ENCODE measurements at places on chromosomes 2 and 18.

- no peak for DNase-seq
Measured at GRCh38 chr18:7677424-7677823, 110.3 kb downstream of the PTPRM start.

GRCh38 chr2:19690429-19690828 lies 211.4 kb downstream of the TTC32 start:
- DNase-seq = no peak

- no peak for DNase-seq
Measured at GRCh38 chr18:62957885-62958472, 242.6 kb downstream of the PHLPP1 start.

GRCh38 chr2:217396586-217396985 lies 536.7 kb upstream of the TNP1 start:
- no peak for DNase-seq

GRCh38 chr2:141925511-141925910 lies 205.3 kb downstream of the LRP1B start:
- no peak for DNase-seq

GRCh38 chr18:59047321-59048047 lies 92.2 kb upstream of the SEC11C start:
- no peak for DNase-seq

GRCh38 chr18:75208155-75208835 lies 644 bp downstream of the PTGR3 start:
- peak; percentile 84 for DNase-seq

- no peak for DNase-seq
Measured at GRCh38 chr18:74624466-74624865, 26.8 kb downstream of the ZNF407 start.

DNA sequence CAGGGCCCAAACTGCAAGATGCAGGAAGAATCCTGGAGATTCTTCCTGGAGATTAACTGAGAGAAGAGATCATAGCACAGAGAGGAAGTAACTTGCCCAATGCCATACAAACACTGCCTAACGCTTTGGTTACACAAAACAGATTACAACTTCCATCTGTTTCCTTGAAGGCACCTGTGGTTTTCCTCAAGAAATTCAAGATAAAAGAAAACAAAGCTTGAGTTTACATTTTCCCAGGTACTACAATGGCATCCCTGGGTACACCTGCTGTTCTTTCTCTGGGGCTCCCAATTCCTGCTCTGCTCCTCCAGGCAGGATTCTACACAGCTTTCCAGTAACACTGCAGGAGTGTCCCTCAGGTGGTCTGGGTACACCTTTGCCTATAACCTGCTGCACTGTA lies 781.9 kb upstream of the ID2 start:
- no peak for DNase-seq

DNA sequence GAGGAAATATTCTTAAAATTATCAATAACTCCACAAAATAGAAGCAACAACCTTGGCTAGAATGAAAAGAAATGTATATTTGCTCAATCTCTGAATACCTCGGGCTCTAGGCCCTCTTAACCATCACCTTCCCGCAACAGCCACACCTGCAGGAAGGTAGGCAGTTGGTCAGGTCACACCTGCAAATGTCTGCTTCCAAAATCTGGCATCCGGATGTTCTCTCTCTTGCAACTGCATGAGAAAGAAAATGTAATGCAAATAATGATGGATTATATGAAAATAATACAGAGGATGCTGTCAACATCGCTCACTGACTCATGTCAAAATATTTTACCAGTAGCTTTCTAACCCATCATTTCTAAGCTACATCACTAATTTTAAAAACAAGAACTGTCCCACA lies 148.3 kb downstream of the SATB2 start:
- DNase-seq = no peak

GRCh38 chr2:165953306-165953654 lies 296 bp downstream of the TTC21B start:
- DNase-seq = no peak

GRCh38 chr2:163580757-163581156 lies 155.1 kb downstream of the FIGN start:
- DNase-seq = no peak

- no peak for DNase-seq
Measured at GRCh38 chr18:62186499-62186773, 420 bp downstream of the PIGN start.

GRCh38 chr2:166671235-166671634 lies 177.2 kb upstream of the SCN7A start:
- no peak for DNase-seq

GRCh38 chr18:76823161-76823538 lies 793 bp downstream of the ZNF236 start:
- DNase-seq = peak; percentile 73

- DNase-seq = no peak
Measured at GRCh38 chr2:523698-524270, 153.4 kb downstream of the TMEM18 start.

DNA sequence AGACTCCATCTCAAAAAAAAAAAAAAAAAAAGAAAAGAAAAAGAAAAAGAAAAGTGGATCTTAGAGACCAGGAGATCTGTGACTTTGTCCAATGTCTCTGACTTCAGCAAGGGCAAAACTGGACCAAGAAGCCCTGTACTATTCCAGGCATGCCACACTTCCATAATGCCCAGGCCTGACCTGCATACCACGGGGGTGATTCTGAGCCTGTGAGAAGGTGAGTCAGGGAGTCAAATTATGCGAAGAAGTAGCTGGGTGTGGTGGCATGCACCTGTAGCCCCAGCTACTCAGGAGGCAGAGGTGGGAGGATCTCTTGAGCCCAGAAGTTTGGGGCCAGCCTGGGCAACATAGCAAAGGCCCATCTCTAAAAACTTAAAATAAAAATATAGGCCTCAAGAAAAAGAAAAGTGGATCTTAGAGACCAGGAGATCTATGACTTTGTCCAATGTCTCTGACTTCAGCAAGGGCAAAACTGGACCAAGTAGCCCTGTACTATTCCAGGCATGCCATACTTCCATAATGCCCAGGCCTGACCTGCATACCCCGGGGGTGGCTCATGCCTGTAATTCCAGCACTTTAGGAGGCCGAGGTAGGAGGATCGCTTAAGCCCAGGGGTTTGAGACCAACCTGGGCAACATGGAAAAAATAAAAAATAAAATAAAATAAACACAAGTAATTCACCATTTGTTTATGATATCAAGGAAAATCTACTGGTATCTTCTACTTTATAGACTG lies 12.2 kb upstream of the PUM2 start:
- DNase-seq = no peak

GRCh38 chr2:135812907-135813511 lies 24.0 kb downstream of the LCT start:
- DNase-seq = no peak

GRCh38 chr2:64929333-64929732 lies 59.9 kb upstream of the SLC1A4 start:
- DNase-seq = no peak

- DNase-seq = no peak
Measured at GRCh38 chr2:205775097-205775877, 93.0 kb downstream of the NRP2 start.

DNA sequence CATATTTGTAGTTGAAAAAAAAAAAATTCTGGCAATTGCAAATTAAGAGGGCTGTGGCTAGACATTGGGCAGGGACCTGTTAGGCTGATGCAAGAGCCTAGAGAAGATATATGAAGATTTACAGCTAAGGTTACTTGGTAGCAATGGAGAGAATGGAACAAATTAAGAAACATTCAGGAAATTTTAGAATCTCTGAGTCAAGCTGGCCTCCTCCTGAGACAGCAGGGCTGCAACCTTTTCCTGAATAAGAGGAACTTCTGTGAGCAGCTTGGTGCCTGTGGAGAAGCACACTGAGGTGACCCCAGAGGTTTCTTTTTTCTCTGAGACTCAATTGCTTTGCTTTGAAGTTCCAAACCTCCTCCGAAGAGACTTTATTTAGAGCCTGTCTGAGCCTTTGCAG lies 118.6 kb upstream of the LRATD1 start:
- DNase-seq = no peak

DNA sequence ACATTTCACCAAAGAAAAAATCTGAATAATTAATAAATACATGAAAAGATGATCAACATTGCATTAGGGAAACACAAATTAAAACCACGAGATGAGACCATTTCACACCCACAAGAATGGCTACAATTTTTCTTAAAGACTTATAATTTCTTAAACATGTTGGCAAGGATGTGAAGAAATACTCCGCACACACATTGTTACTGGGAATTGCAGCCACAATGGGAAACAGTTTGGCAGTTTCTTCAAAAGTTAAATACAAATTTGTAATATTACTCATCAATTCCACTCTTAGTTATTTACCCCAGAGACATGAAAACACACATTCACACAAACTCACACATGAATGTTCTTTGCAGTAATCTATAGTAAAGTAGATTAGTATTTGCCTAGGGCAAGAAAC lies 363.3 kb upstream of the SMIM21 start:
- no peak for DNase-seq

GRCh38 chr2:30428348-30428662 lies 18.7 kb upstream of the LCLAT1 start:
- no peak for DNase-seq

- DNase-seq = no peak
Measured at GRCh38 chr2:44672431-44672830, 269.1 kb upstream of the SIX3 start.

DNA sequence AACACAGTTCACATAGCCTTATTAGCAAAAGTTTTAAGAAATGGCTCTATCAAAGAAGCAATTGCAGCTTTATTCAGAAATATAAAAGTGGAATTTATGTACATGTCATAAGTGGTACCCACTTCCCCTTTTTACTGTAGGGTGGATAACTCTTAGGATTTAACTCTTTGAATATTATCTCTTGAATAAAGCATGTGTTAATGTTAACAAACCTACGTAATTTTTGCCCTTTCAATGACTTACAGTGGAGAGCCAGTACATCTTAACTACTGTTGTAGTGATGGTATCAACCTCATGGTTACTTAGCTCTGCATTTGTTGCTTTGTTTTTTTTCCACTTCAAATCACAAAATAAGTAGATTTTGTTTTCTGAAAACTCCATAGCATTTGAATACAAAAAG lies 8.8 kb downstream of the NABP1 start:
- no peak for DNase-seq

DNA sequence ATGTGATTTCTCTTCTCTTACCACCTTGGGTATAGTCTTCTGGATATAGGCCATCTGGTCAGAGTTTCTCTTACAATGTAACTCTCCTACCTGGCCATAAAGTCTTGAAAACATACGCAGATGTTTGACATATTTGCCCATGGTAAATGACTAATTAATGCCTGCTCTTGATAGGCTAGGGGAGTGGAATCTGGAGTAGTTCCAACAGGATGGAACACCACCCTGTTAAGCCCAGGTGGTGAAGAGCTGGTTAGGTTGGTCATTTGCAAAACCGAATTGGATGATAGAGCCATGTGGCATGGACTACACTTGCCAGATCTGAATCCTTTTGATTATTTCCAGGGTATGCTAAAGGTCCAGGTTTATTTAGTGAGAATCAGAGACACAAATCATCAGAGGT lies 36.5 kb downstream of the HADHB start:
- DNase-seq = no peak

DNA sequence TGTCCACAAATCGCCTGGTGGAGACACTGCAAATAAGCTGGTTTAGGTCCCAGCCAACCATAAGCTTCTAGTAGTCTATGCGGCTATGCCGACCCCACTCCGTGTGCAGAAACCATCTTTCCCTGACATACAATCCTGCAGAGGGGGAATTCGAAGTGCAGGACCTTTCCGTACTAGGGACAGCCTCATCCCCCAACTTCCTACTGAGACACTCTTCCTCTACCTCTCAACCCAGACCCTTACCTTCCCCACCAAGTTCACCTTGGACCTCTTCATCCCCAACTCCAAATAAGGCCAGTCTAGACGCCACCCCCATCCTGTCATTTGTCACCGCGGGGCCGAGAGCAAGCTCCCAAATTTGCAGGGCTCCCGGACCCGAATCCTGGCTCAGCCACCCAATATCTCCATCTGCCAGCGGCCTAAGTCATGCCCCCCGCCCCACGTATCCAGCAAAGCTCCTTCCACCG lies 496 bp downstream of the SUCLG1 start:
- no peak for DNase-seq

DNA sequence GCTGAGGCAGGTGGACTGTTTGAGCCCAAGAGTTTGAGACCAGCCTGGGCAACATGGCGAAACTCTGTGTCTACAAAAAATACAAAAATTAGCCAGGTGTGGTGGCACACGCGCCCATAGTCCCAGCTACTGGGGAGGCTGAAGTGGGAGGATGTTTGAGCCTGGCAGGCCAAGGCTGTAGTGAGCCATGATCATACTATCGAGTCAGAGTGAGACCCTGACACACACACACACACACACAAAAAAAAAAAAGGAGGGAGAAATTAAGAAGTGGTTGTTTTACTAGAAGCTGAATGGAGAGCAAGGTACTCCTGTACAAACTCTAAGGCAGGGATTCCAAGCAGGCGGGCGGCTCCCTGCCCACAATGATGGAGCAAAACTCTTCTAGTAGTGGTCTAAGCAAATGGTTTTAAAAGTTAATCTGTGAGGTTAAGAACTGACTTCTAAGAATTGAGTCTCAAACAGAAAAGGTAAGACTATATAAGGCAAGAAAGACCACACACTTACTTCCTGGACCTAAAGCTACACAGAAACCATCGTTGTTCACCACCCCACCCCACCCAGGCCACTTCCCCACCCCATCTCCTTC lies 2.6 kb downstream of the ANKRD44 start:
- no peak for DNase-seq

- no peak for DNase-seq
Measured at GRCh38 chr2:11498543-11499034, 32.6 kb upstream of the E2F6 start.

DNA sequence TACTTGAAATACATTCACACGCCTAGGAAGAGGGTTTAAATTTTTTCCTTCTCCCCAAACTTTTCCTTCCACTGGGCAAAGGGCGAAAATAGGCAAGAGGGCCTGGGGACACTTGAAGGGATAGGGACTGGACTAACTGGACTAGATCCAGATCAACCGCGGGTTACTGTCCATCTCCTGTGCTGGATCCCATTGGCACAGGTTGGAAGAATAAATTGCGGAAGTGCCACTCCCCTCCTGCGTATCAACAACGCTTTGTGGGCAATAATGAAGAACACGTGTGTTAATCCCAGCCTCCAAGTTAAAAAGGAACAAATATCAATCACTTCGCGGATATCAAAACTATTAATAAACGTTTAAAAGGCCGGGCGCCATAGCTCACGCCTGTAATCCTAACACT lies 1.7 kb upstream of the FZD5 start:
- no peak for DNase-seq

DNA sequence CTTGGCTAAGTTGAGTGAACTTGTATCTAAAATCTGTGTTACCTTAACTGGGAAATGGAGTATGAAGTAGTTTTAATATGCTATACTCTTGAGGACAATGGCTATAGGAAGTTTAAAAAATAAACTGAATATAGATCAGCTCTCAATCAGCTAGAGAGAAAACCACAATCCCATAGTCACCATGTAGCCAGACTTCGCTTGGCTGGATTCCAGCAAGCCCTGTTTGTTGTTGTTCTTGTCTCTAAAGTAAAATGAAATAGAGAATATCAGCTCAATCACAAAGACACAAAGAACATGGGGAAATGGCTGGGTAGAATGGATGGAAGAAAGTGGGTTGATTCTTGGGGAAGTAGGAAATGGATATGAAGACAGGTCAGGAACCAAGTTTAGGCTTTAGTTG lies 234.9 kb downstream of the PHLPP1 start:
- DNase-seq = no peak
